ENCODE measurements at places on chromosomes 4 and X.

DNA sequence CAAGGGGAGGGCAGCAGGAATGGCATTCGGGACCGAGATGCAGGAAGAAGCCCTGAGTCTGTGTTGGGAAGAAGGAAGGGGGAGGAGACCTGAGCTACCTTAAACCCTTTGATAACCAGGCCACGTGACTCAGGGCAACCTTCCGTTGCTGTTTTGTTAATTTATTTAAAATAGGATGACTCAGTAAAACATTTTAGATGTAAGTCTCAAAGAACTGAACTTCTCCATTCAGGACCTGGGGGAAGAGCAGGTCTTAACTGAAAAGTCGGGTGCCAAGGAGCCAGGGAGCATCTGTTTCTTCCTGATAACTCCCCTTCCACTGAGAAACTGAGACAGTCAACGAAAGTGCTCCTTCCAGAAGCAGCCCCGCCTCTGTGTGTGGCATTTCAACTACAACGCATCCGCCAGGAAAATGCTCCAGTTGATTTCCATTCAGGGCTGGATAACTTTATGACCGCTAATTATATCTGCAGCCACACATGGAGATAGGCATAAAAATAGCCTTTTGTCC is 88.0 kb downstream of the IRF2 start:
- no peak for DNase-seq

GRCh38 chr4:5133201-5133600 is 81.9 kb downstream of the STK32B start:
- no peak for DNase-seq

DNA sequence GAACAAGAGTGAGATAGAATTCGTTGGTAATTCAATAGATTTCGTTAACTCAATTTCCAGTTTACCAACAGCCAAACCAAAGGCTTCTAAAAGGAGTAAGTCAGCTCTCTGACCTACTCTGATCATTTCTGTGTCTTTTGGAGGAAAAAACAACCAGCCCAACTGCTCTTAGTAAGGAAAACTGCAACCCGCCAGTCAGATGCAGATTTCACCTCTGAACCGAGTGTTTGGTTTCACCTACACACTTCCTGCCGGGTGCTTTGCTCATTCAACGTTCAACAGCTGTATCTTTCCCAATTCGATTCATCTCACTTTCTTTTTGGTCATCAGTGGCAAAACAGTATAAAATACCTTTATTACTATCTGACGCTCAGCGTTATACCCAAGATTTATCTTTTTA is 24.5 kb downstream of the TMSB4X start:
- DNase-seq = no peak

- DNase-seq = no peak
Observed at GRCh38 chrX:51361251-51361650, 28.6 kb downstream of the NUDT10 start.

- no peak for DNase-seq
Observed at GRCh38 chrX:41031256-41031967, 53.8 kb upstream of the USP9X start.

- DNase-seq = peak; percentile 18
Observed at GRCh38 chrX:24619647-24620046, 27.5 kb downstream of the PCYT1B start.

DNA sequence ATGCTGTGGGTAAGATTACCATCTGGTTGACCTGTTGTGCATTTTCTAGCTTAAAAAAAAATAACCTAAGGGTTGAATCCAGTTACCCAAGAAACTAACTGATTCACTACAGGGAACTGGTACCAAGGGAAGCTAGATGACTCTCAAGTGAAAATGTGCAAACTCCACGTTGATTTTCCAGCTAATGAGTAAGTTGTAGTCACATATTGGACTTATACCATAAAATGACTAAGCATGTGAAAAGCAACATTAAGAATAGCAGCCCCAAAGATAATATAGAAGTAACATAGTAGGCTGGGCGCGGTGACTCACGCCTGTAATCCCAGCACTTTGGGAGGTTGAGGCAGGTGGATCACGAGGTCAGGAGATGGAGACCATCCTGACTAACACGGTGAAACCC is 270.9 kb downstream of the SPRY1 start:
- DNase-seq = no peak

DNA sequence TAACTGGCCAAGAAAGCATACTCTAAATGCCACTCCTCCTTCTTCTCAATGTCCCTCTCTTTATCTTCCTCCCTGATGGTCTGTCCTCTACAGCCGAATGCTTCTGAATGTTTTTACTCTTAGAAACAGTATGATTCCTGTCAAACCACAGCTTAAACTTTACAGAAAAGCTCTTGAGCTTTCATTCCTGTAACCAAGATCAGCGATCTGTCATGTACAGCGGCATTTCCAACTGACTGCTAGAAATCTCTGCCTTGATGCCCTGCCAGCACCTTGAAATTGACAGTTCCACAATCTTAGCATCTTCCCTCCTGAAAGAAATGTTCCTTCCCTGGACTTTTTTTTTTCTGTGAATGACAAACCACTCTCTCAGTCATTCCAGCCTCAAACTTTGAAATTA is 11.5 kb upstream of the GATB start:
- no peak for DNase-seq

GRCh38 chrX:133171962-133172708 is 46.0 kb downstream of the TFDP3 start:
- no peak for DNase-seq

DNA sequence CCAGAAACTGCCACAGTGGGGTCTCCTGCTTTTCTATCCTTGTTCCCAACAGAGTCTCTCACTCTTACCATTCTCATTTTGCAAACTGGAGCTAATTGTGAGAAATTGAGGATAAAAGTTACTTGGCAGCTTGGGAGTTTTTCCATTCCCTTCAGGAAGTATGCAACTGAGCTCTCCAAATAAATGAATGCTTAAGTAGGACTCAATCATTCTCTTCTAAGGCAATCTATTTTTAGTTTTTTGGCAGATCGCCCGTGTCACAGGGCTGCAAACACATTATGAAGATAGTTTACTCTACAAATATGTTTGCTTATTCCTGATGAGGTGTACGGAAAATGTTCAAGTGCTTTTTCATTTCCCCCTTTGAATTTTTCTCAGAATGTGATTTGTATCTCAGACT is 5.3 kb downstream of the ASB11 start:
- DNase-seq = peak; percentile 58

- DNase-seq = no peak
Observed at GRCh38 chr4:28654618-28655017, 1794.0 kb downstream of the STIM2 start.

DNA sequence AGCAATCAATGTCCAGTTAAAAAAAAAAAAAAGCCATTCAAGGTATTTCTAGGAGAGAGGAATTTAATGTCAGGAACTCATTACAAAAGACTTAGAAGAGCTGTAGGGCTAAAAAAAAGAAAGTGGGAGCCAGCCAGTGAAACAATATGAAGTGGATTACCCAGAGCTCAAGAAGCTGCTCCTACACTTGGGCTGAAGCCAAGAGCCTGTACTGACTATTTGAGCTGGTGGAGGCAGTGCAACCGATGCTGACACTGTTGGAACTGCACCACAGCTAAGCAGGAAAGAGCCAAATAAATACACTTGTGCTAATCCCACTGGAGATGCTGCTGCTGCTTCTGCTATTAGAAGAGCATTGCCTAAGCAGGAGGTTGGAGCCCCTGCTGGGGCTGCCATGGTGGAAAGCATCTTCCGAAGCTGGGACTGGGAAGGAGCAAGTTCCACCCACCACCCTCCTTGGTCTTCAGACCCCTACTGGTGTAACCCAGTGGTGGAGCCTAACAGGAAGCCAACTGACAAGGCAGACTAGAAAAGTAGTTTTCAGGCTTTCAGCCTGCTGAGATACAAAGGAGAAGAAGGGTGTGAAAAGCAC is 65.4 kb downstream of the CXXC4 start:
- DNase-seq = no peak

DNA sequence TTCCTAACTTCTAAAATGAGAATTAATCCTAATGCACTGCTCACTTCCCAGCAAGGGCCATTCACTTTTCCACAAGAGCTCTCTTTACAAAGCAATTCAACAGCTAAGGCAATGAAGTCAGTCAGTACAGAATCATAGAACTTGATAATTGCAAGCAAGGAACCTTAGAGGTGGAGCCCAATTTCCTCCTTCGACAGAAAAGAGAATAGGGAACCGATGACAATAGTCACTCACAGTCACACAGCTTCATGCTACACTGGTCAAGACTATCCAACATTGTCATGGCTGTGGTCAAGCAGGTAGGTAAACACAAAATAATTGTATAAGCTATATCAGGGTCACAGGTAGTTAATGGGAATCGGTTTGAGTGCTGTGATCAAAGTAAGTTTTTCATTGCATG is 90.0 kb downstream of the ELOVL6 start:
- no peak for DNase-seq

DNA sequence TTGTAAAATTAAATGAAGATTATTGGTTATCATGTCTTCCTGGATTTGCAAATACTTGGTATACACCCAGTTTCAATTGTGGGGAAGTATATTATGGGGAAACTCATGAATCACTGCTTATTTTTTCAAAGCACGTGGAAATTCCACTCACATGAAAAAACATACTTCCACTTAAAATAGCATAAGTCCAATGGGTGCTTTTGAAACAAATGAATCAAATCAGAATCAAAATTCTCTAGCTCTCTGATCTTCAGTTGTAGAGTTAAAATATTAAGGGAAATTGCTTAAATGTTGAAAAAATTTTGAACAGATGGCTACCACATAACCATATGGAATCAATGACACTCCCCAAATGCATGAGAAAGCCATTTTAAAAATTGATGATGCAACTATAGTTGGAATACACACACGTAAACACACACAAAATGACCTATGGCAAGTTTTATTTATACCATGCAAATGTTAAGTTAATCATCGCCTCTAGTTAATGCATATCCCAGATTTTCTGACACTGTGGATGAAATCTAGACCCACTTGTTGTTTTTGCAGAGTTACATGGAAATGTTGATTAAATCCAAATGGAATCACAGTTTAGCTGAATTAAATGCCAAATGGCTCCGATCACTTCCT is 93.2 kb downstream of the ARSF start:
- DNase-seq = no peak

DNA sequence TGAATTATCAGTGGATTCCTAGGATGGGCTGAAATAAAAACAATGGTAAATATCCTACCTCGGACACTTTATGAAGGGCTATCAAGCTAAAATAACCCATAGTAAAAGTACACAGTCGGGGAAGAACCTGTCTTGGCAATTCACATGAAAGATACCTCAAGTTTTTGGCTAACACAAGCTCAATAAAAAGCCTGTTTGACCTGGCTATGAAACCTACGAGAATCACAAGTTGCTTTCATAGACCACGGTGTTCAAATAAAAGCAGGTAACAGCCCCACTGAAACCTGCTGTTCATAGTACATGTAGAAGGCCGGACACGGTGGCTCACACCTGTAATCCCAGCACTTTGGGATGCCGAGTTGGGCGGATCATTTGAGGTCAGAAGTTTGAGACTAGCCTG is 12.3 kb downstream of the RLIM start:
- no peak for DNase-seq

DNA sequence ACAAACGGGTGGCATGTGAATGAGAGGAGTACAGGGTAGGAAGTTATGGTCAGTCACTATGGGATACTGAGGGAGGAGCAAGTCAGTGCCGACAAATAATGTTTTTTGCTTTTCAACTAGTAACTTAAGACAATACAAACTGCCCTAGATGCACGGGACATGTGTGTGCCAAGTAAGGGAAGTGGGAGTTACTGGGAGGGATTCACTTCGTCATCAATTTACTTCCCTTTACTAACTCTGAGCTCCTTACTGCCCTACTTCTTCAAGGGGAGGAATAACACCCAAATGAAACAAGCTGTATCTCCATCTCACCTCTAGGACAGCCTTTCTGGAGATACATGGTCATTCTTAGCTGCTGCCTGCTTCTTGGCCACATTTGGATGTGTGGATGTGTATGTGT is 97.7 kb downstream of the DGKK start:
- DNase-seq = no peak

- no peak for DNase-seq
Observed at GRCh38 chr4:152309418-152309817, 226.5 kb downstream of the FBXW7 start.

GRCh38 chr4:70505151-70505748 is 13.1 kb upstream of the AMTN start:
- peak; percentile 30 for DNase-seq

DNA sequence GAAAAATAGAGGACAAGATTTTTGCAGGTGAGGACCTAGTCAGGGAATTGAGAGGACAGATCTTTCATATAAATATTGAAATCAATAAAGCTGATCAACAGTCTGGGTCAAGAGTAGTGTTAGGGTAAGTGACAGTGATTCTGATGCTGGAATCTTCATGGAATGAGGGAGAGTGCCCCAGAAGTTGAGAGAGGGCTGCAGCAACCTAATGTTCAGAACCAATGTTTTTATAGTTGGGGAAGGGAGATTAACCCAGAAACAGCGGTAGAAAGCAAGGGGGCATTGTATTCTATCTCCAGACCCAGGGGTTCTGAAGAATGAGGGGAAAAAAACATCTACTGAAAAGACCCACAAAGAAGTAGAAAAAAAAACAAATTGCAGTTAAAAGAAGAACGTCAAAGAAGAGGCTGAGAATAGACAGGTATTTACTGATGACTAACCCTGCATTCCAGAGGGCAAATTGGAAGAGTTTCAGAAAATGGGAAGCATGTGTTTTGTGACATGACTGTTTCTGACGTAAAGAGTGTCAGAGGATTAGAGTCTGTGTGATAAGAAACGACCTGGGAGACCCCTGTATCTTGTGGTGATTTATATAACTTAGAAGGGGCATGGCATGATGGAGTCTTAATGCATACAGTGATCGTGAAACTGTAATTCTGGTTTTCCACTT is 819.6 kb upstream of the EPHA5 start:
- no peak for DNase-seq

DNA sequence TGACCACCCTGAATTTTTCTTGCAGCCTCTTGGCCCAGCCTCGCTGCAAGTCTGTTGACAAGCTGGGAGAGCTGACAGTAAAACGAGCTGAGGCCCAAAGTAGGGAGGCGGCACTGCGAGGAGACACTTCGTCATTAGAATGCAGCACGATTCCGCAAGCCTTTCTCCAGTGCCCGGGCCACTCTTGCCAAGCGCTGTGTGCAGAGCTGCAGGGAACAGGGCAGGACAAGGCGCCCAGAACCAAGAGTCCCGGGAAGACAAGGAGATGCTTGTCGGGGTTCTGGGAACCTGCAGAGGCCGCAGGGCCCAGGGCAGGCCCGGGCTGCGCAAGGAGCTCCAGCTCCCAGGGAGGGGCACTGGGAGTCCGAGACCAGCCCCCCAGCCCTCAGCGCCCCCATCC is 187.1 kb downstream of the BCOR start:
- peak; percentile 32 for DNase-seq

DNA sequence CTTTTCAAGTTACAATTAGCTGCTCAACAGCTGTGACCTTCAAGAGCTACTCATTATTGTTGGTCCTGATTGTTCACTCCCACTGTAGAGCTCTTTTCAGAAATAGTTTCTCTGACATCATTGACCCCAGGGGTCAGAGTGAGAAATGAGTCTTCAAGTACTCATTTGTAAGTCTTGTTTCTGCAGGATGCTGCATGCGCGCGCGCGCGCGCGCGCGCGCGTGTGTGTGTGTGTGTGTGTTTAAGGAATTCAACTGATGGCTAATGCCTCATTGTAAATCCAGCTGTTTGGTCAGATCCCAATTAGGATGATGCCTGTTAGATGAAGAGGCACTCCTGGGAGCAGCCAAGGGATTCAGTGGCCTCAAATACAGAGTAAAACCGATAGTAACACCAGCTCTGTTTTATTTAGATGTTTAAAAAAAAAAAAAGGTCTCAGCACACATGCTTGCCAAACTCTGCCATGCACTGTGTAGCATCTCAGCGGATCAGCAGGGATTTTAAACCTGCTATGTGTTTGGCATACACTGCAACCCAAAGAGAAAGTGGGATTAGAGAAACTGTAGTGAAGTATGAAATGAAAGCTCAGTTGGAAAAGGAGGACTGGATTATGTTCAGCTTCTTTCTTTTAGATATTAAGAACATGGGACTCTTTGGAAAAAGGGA is 332.3 kb downstream of the ADGRL3 start:
- DNase-seq = no peak

Measured in putamen (tissue), 1 donor.